ENCODE measurements at places on chromosomes 6 and 20.

DNA sequence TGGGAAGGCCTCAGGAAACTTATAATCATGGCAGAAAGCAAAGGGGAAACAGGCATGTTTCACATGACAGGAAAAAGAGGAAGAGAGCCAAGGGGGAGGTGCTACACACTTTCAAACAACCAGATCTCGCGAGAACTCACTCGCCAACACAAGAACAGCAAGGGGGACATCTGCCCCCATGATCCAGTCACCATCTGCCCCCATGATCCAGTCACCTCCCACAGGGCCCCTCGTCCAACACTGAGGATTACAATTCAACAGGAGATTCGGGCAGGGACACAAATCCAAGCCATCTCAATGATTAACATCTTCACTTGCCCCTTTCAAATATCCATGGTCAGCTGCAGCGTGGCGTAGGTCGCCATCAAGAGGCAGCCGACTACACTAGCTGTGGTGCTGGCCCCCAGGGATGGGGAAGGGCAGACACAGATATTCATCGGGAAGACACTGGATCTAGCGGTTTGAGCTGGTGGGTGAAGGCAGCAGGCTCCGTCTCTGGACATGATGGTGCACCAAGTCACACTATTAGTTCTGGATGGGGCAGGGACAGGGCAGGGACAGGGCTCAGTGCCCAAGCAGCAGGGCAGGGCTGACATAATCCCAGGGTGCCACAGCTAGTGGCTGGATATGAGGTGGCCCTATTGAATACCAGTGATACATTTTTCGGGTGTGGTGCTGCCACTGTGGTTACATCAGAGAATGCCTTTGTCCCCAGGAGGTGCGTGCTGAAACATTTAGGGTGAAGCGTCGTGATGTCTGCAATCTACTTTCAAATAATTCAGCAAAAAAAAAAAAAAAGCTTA is 31.6 kb downstream of the TUBB2B start:
- no peak for DNase-seq

DNA sequence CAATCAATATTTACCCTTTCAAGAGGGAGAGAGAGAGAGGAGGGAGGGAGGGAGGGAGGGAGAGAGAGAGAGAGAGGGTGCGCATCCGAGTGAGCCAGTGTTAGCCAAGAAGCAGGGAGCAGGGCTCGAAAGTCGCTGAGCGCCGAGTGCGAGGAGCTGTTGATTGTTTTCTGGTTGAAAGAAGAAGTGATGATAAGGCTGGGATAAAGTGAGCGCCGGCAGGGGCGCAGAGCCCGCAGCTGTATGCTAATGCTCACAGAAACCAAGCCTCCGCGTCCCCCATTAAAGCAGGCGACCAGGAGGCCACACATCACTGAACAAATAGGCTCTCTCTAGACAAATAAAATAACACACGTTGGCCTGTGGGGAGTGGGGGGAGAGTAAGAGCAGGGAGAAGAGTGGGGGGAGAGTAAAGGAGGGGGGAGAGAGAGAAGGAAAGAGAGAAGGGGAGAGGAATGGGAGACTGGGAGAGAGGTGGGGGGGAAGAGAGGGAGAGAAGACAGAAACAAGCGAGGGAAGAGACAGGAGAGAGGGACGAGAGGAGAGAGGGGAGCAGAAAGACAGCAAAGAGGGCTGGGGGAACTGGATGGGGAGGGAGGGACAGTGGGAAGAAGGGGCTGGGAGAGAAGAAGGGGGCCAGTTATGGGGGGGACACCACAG is 5.0 kb upstream of the INSM1 start:
- peak; percentile 37 for DNase-seq

DNA sequence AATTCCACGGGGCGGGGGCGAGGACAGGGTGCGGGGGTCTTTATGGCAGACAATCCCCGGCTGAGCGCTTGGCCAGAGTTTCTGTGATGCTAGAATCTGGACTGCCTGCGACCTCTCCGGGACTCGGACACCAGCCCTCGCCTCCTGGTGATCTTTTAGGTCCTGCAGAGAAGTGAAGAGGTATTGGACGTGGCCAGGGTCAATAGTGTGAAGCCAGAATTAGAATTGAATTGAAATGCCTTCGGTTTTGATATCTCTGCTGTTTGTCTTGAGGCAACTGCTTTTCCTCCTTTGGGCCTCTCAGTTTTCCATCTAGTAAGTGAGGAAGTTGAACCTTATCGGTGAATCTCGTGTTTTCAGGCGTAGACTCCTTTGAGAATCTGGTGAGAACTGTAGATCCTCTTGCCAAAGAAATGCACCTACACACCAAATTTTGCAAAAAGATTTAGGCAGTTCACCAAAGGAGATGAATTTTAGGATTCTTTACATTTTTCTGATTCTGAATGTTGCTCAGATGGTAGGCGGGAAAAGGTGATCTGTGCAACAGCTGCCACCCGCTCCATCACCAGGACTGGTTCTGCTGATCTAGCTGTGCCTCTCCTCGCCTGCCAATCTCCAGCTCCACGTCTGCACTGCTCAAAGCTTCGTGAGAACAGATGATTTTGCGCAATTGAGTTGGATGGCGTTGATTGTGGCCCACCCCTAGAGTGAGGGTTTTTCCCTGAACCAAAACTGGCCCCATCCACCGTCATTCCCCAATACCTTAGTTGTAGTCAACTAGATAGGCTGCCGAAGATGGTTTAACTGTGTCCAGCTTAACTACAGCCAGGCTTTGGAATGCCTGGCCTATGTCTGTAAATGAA is 837 bp upstream of the OSER1 start:
- no peak for DNase-seq

DNA sequence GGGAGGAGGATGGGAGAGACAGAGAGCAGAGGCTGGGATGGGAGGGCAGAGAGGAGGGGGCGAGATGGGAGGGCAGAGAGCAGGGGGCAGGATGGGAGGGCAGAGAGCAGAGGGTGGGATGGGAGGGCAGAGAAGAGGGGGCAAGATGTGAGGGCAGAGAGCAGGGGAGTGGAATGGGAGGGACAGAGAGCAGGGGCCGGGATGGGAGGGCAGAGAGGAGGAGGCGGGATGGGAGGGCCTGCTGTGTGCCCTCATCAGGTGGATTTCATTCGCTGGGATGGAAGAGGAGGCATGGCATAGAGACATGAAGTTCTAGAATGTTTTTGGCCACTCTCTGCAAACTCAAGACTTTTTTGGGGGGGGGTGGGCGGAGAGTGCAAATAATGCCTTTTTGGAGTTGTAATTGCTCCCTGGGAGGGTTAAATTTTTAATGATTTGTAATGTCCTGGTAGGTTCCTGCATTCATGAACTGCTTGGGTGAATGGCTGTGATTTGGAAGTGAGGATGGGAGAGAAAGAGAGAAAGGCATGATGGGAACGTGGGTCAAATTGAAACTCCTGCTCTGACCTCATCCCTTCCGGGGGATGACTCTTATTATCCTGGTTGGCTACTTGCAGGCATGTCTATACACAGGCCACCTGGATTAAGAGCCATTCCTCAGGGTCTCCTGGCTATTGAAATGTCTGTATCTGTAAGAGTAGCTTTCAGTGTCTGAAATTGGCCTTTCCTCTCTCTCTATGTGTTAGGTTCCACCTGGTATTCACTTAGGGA is 162.4 kb upstream of the AGPAT4 start:
- DNase-seq = no peak

DNA sequence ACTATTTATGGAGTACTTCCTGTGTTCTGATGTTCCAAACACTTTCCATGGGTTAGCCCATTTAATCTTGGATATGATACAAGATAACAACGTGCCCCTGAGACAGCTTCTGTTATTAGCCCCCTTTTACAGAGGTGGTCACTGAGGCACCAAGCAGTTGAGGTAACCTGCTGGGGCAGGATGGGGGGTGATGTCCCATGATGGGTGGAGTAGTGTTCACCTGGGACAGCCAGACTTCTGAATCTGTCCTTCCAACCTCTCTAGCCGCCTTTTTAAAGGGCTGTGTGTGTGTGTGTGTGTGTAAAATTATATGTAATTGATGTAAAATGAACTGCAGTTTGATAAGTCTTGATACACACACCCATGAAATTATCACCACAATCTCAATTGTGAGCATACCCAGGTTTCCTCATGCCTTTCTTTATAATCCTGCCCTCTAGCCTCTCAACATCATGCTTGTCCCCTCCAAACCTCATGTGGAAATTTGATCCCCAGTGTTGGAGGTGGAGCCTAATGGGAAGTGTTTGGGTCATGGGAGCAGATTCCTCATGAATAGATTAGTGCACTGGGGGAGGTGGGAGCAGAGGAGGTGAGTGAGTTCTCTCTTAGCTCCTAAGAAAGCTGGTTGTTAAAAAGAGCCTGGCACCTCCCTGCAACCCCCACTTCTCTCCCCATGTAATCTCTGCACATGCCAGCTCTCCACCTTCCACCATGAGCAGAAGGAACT is 39.2 kb downstream of the PLAGL2 start:
- no peak for DNase-seq
